ENCODE measurements at places on chromosomes 5 and 9.

GRCh38 chr5:160469156-160470144, 47.8 kb downstream of the PTTG1 start:
- DNase-seq = no peak

GRCh38 chr9:11025775-11026174, 413.0 kb upstream of the PTPRD start:
- DNase-seq = no peak

GRCh38 chr9:70773579-70773978, 347.8 kb downstream of the TRPM3 start:
- no peak for DNase-seq

GRCh38 chr9:7368410-7369292, 430.9 kb downstream of the DMAC1 start:
- no peak for DNase-seq

- DNase-seq = no peak
Measured at GRCh38 chr9:118785456-118785855, 583.8 kb downstream of the BRINP1 start.

DNA sequence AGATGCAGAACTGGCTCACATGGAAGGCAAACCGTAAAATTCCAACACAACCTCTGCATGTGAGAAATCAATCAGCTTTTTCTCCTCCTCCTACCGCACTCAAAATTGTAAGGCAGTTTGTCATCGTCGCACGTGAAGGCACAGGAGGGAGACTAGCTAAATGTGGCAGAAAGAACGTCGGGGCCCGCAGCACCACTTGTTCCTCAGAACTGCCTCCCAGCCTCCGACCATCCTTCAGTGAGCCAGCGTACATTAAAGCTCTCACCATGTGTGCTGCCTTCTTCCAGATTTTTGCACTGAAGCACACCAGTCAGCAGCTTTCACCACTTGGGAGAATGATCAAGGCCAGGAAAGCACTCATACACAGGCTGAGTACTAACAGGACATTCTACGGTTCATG, 105.9 kb downstream of the RFX3 start:
- no peak for DNase-seq

GRCh38 chr9:102534031-102534430, 461.1 kb upstream of the CYLC2 start:
- no peak for DNase-seq

DNA sequence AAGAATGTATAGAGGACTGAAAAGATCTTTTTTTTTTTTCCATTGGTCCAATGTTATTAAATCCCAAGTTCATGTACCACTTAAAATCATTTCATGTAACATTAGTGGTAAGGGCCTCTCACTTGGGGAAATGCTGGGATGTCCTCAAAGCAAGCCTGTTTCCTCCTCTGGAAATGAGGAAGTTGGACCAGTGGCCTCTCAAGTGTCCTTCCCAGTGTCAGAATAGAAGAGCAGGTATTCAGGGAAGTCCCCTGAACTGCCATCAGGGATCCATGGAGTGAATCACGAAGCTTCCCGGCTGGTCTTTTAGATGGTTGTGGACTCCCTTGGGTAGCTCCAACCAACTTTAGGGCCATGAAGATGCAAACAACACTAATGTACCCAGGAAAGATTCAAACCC, 55.2 kb upstream of the AFAP1L1 start:
- no peak for DNase-seq

- no peak for DNase-seq
Measured at GRCh38 chr5:178422400-178422775, 167.8 kb downstream of the COL23A1 start.

DNA sequence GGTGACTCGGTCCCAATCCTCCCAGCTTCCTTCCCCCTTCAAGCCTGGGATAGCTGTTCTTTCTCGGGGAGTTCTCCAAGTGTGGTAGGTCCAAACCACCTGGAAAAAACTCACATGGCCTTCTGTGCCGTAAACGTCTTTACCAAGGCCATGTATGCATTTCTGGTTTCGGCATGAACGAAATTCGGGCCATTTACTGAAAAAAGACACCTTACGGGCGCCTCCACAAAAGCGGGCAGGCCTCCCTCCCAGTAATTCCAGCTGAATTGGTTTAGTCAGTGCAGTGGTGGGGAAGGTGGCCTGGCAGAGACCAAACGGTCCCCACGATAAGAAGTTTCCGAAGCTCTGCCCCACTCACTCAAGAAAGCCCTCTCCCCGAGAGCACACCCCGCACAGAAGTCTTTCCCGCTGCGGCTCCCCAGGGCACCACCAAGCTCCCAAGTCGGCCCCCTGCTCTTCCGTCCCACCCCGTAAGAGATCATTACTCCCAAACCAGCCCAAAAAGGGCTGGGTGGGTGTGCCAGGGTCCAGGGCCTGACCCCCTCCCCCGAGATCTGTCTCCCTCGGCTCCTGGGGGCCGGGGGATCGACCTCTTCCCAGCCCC, 86.3 kb upstream of the MELK start:
- DNase-seq = no peak

GRCh38 chr5:132059043-132059695, 1.3 kb upstream of the IL3 start:
- no peak for DNase-seq

- no peak for DNase-seq
Measured at GRCh38 chr5:150376799-150377771, 19.6 kb downstream of the TCOF1 start.

GRCh38 chr9:128696923-128697707, 5.2 kb upstream of the PKN3 start:
- no peak for DNase-seq

DNA sequence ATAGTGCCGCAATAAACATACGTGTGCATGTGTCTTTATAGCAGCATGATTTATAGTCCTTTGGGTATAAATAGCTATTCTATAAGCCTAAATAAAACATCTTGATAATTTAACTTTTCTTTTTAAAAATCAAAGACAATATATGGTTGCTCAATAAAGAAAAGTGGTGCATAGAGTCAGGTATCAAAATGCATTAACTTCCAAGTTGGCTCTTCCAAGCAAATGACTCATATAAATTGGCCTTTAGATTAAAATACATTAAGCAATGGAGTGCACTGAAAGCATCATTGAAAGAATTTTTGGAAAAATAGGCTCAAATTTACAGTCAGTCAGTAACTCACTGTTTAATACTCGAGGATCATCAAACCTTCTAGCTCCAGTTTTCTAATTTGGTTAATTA, 106.6 kb downstream of the PLCXD3 start:
- DNase-seq = no peak

GRCh38 chr9:23492126-23493002, 333.7 kb downstream of the ELAVL2 start:
- peak; percentile 26 for DNase-seq

- no peak for DNase-seq
Measured at GRCh38 chr5:180212363-180213255, 3.6 kb upstream of the RASGEF1C start.

GRCh38 chr9:38388283-38389223, 3.9 kb upstream of the ALDH1B1 start:
- DNase-seq = no peak

GRCh38 chr5:172150514-172151425, 37.3 kb downstream of the STK10 start:
- DNase-seq = peak; percentile 68

DNA sequence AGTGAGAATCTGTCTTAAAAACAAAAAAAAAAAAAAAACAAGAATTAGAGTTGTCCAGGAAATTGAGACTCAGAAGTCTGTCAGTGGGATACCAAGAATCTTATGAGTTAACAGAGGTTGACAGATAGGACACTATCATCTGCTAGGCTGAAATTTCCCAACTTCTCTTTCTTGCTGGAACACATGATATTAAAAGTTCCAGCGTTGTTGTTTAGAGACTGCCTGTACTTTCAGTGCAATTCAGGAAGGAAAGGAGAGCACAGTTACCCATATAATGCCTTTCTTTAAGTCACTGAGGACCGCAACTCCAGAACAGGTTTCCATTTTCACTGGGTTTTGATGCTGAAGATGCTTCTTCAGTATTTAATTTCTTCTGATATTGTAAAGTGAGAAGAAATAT, 13.5 kb downstream of the TRPM6 start:
- DNase-seq = no peak

DNA sequence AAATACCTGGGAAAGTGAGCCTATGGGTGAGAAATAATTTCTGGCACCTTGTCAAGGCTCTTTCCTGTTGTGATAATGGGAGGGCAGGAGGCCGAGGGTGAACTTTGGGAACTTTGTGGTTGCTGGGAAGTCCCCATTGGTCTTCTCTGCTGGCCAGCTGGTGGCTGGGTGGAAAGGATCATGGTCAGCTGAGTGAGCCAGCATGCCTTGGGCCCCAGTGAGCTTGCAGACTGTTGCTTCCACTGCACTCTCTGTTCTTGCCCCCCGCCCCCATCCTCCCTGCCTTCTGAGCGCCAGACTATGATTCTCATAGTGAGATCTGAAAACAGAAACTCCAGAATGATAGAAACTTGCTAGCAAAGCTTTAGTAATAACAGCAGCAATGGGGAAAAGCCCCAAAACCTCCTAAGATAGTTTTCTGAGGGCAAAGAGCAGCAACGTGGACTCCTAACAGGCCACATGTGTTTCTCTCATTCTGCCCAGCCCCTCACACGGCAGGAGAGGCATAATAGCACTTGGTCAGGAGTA, 139.2 kb upstream of the SMARCA2 start:
- peak; percentile 73 for DNase-seq

DNA sequence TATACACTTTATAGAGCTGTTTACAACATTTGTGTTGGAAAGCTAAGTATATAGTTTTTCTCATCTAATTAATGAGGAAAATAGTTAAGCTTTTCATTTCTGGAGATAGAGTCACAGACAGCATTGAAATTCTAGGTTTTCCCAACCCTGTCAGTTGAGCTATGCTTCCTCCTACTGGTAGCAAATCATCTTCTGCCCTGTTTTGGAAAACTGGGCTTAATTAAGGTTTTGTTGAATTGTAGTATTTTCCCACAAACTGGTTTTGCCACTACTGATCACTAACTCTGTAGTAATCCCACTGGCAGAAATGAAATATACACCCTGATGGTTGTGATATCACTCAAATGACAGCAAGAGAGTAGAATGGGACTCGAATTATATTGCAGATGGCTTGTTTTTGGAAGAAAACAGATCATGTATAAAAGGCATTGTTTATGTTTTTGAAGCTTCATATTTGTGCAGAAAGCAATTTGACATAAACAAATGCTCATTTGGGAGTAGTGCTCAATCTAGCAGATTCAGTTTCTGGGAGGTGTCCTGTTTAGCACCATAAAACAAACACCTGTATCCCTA, 46.6 kb downstream of the CD180 start:
- DNase-seq = no peak

- DNase-seq = no peak
Measured at GRCh38 chr9:7671847-7672246, 127.7 kb downstream of the DMAC1 start.

GRCh38 chr5:81171769-81172168, 61.4 kb upstream of the CKMT2 start:
- no peak for DNase-seq

DNA sequence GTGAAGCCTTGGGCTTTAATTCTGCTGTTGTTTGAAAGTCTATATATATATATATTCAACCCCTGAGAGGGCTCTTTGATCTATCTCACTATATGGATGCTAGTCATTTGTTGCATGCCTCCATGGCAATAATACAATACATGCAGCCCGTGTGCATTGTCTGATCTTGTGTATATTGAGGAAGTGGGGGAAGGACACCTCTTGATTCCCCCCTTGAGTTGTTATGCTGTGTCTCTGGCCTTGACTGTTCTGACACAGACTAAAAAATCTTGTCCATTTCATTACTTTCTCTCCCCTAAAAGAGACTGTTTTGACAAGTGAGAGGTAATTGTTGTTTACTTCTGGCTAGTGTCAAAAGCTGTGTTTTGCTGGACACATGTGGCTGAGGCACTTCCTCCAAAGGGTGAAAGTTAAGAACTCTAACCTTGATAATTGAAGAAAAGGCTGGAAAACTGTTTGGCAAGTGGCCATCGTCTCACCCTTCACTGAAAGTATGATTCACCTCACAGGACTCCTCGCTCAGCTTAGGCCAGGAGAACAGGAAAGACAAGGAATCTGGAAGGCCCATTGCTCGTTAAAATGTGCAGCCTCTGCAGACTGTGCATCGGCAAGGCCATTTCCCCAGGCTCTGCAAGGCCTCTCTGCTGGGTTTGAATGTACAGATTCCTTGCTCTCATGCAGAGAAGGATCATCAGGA, 304.0 kb downstream of the PRELID2 start:
- DNase-seq = no peak

GRCh38 chr5:873328-873727, 19.3 kb downstream of the BRD9 start:
- DNase-seq = peak; percentile 74

GRCh38 chr5:55363856-55364255, 56.1 kb downstream of the MTREX start:
- no peak for DNase-seq

GRCh38 chr5:175893466-175893865, 22.1 kb downstream of the CPLX2 start:
- DNase-seq = no peak

- no peak for DNase-seq
Measured at GRCh38 chr9:111178331-111179055, 140.2 kb upstream of the LPAR1 start.

GRCh38 chr5:1268666-1269065, 26.2 kb downstream of the TERT start:
- no peak for DNase-seq

- DNase-seq = no peak
Measured at GRCh38 chr9:36292641-36293040, 34.4 kb upstream of the GNE start.

DNA sequence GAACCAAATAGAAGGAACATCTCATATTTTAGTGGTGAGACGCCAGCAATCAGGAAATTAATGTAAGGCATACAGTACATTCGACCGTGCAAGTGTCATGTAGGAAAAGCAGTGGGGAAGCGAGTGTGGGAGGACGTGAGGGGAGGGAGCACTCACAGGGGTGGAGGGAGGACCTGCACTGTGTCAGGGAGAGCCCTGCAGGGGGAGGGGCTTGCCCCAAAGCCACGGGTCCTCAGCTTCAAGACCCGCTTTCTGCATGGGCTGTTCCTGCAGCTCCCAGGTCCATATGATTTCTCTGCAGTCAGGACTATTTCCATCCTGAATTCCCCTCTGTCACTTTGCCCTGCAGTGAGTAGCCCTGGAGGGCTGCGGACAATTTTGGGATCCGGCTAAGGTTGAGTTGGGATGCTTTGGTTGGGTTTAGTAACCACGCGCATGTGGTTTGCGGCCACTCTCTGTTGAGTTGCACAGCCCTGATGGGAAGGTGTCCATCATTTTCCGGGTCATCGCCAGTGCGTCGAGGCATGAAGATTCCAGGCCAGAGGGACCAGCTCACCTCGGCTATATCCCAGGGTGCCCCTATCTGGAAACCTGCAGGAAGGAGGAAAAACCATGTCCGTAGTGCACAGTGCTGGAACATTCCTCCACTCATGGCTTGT, 61.9 kb downstream of the IRX1 start:
- DNase-seq = no peak

All from GM20000 (cell line).